ENCODE measurements at places on chromosomes 5 and 9.

DNA sequence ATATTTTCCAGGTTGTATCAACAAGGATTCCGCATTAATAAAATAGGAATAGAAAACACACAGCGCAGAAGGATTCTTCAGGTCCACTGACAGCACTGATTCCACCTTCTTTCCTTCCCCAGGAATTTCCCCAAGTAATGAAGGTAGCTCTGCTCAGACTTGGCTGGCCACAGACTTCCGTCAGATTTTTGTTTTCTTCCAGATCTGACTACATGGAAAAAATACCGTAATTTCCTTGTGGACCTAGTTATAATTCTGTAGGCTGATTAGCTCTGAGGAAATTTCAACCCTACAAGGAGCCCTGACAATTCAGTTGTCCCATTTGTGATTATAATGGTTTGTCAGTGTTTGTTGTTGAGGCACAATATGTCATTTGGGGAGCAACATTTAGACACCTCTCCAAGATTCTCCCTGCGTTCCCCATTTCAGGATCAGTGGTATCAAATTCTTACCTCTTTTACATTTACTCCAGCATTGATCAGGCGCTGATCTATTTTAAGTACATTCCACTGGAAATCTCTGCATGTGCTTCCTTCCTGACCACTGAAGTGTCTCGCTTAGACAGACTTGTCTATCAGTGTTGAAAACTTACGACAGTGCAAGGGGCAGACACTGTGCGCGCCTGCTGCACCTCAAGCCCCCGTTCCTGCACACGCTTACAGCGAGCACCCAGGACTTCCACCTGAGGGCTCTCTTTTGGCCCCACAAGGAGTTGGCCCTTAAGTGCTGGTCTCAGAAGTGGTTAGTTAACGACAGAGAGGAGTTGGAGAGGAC, 94.8 kb downstream of the LHFPL2 start:
- DNase-seq, result no peak

GRCh38 chr9:121690766-121691165, 39.3 kb downstream of the DAB2IP start:
- no peak for DNase-seq

- DNase-seq, result no peak
Observed at GRCh38 chr5:129909225-129909624, 5.0 kb downstream of the CHSY3 start.

DNA sequence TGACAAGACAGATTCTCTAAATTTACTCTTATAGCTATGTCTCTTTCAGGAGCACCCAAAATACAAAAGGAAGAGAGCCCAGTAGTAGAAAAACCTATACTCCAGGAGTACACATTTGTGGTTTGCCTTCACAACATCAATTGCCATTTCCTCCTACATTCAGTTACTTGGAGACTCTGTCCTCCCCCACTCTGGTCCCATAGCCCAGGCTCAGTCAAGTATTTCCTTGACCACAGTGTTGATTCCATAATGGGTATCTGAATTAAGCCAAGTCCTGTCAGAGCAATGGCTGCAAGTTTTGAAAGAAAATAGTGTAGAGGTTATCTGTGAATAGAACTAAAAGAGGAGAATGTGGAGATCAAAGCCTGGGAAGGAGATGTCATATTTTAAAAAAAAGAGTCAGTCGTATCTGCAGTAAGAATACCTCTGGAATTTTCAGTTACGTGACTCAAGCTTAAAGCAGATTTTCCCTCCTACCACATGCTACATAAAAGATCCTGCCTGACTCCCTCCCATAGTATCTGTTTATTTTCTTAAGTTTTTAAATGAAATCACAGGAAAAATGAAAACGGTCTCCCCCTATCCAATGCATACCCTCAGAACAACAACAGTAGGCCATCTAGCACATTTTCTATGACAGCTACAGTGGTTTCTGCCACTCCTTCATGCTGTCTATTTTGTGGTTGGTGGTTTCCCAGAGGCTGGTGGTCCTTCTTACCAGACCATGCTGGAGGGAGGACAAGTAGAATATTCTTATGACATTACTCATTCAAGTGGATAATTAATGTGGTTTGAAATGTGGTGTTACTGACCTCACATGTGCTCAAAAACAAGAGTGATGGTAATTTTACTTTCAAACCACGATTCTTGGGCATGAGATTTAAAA, 249.7 kb upstream of the TMEM161B start:
- no peak for DNase-seq

GRCh38 chr5:83567741-83568140, 96.2 kb downstream of the VCAN start:
- DNase-seq, result no peak

GRCh38 chr9:124709292-124709690, 61.8 kb downstream of the NR6A1 start:
- DNase-seq, result no peak

DNA sequence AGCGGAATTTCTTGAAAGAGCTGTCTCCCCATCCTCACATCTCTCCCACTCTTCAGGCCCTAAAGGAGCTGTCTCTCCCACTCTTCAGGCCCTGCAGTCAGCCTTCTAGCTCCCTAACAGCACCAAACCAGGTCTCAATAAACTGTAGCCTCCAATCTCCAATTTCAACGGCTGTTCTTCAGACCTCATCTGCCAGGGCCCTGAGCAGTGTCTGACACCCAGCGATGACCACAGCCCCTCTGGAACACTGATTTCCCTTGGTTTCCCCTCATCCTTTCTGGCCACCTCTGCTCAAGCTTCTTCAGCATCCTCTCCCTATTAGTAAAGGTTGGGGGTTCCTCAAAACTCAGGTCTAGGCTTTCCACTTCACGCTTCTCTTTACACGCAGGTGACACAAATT, 1.6 kb upstream of the P4HA2 start:
- no peak for DNase-seq

DNA sequence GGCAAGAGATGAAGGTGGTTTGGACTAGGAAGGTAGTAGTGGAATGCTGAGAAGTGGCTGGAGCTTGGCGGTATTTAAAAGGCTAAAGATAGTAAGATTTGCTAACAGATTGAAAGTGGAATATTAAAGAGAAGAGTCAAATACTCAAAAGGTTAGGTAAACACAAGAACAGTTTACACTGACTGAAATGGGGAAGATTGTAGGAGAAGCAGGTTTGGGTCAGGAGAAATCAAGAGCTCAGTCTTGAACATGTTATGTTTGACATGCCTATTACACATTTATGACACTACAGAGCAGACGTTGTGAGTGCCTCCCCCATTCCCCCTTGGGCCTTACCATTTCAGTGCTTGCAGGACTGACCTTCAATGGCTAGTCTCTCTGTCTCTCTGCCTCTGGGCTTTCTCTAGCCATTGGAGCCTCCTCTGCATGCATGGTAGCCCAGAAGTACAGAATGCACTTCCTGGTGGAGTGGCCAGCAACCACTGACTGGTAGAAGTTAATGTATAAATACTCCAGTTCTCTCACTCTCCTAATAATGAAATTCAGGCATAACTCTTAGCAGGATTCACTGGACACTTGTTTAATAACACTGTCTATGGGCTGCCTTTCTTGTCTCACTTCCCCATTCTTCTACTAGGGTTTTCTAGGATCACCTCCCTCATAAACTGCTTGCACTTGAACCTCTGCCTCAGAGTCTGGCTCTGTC, 56.8 kb downstream of the HMGCS1 start:
- DNase-seq, result no peak

GRCh38 chr9:127143920-127144465, 21.6 kb upstream of the ANGPTL2 start:
- no peak for DNase-seq

DNA sequence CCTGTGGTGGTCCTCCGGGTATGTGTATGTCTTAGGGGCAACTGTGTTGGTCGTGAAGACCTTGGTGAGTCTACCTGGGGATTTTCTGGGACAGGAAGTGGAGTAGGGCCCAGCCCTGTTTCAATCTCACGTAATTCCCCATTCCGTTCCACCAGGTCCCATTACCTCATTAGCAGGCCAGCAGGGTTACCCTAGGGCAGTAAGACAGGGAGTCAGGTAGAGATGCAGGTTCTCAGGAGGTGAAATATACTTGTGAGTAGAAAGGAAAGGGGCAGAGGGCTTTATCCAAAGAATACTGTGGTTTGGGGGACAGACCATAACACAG, 56.5 kb downstream of the MACROH2A1 start:
- no peak for DNase-seq

DNA sequence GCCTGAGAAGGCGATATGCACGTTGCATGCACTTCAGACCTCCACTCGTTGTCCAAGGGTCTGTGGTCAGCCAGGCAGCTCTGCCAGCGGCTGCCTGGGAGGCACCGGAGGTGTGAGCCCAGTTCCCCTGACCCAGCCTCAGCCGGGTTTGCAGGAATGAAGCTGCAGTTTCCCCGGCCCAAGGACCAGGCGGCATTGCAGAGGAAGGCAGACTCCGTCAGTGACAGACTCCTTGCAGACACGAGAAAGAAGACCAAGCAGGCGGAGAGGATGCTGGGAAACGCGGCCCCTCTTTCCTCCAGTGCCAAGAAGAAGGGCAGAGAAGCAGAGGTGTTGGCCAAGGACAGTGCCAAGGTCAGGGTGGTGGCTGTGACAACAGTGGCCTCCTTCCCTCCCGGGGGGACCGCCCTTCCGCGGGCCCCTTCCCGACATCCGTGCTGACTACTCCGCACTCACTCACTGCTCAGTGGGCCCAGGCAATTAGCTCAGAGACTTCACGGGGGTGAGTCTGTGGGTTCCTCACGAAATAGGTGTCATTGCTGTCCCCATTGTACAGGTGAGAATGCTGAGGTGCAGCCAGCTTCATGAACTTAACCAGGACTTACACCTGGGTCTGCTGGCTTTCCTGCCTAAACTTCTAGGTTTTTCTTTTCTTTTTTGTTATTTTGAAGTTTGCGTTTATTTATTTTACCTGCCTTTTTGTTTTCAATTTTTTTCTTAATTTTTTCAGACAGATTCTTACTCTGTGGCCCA, 10.8 kb upstream of the AIF1L start:
- no peak for DNase-seq

- DNase-seq, result no peak
Observed at GRCh38 chr9:110745676-110746075, 77.1 kb downstream of the MUSK start.

DNA sequence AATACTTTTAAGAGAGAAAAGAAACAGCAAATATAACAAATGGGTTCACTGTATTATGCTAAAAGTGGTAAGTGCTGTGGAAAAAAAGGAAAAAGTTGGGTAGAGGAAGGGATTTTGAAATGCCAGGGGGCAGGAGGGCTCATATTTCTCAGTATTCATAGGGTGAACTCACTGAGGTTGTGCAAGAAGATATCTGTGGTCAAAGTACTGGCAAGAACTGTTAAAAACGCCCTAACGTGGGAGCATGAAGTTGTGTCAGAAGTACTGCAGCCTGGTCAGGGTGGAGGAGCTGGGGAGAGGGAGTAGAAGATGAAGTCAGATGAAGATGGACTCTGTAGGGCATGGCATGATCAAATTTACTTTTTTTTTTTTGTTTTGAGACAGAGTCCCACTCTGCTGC, 31.2 kb upstream of the SLC28A3 start:
- no peak for DNase-seq

DNA sequence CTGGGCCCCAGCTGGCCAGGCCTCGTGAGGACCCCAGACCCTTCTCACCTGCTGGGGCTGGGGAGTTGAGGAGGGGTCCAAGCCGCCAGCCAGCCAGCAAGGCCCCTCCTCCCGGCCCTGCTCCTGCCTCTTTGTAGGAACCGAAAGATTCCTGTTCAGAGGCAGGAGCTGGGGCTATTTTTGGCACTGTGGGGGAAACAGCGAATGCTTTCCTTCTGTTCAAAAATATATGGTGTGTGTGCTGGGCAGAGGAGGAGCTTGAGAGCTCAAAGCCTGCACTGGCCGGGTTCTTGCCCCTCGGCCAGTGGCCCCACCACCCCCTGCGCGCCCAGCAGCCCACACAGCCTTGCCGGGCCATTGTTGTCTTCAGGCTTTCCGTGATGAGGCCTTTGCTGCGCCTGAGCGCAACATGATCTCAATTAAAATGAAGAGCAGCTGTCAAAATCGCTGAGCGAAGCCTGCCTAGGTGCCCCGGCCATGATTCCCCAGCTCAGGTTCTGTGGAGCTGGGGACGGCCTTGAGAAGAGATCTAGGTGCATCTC, 13.4 kb downstream of the NCS1 start:
- DNase-seq, result no peak

DNA sequence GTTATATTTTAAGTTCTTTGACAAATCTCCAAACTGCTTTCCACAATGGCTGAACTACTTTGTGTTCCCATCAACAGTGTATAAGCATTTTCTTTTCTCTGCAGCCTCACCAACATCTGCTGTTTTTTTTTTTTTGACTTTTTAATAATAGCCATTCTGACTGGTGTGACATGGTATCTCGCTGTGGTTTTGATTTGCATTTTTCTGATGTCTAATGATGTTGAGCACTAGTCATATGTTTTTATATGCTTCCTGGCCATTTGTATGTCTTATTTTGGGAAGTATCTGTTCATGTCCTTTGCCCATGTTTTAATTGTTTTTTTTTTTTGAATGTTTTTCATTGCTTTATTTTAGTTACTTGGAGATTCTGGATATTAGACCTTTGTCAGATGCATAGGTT, 196.6 kb downstream of the PLK2 start:
- no peak for DNase-seq

GRCh38 chr9:116008278-116008677, 145.3 kb upstream of the PAPPA start:
- no peak for DNase-seq

DNA sequence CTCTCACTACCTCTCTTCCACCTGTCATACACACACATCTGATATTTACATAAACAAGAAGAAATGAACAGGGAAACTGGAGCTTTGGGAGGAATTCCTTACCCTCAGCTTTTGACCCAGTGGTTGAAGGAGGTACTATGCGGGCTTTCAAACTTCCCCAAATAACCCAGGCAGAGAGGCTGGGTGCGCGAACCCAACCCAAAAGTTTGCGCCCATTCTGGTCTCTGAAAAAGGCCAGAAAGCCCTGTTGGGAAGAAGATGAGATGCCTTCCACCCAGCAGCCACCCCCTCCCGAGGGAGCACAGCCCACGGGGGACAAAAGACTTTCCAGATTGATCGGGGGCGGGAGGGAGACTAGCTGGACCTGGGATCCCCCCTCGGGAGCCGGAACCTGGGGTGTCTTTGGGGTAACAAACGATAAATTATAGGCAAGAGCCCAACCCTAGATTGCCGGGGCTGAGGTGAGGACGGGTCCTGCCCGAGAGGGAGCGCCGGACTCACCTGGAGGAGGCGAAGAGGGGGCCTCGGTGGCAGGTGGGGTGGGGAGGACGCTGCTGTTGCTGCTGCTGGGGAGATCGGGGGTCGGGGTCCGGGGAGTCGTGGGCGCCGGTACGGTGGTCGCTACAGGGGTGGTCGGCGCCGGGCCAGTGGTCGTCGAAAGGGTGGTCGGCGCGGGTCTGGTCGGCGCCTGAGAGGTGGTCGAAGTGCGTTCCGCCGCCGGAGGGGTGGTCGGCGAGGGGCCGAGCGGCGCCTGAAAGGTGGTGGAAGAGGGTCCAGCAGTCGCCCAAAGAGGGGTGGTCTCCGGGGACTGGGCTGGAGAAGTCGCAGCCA, 798 bp downstream of the MEGF9 start:
- DNase-seq, result no peak

GRCh38 chr5:23864786-23865185, 357.4 kb downstream of the PRDM9 start:
- DNase-seq, result no peak

DNA sequence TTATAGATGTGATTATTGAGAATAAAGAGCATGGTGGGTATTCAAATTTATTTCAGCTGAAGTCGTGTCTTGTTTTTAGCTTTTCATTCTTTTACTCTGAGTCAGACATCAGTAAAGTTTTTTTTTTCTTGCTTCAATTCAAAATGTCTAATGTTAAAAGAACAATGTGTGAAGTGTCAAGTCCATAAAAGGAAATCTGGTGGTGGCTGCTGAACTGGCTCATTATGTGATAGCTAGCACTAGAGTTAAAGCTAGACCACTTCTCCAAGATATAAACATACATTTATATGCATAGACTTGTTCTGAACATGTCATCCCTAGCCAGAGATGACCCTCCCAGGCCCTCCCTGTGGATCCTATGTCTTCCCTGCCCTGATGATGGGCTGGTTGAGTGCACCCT, 338.3 kb downstream of the RAB3C start:
- DNase-seq, result no peak
